ENCODE measurements at places on chromosomes 7 and 10.

DNA sequence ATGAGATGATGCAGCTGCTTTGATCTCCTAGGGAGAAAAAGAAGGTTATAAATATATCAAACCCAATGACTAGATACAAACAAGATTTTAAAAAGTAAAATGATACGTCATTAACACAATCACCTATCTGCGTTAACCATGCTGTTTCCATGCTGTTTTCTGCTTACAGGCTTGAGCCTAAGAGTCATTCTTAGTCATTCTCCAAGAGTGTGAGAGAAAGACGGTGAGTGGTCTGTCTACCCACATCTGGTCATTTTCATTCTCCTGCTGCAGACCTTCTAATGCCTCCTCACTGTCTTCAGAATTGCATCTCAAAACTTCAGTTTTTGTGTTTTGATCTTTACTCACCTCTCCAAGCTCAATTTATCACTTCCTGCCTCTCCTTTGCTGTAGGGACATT, 98.0 kb upstream of the ELMO1 start:
- DNase-seq = no peak

GRCh38 chr7:3430588-3430987, 129.5 kb downstream of the SDK1 start:
- no peak for DNase-seq

DNA sequence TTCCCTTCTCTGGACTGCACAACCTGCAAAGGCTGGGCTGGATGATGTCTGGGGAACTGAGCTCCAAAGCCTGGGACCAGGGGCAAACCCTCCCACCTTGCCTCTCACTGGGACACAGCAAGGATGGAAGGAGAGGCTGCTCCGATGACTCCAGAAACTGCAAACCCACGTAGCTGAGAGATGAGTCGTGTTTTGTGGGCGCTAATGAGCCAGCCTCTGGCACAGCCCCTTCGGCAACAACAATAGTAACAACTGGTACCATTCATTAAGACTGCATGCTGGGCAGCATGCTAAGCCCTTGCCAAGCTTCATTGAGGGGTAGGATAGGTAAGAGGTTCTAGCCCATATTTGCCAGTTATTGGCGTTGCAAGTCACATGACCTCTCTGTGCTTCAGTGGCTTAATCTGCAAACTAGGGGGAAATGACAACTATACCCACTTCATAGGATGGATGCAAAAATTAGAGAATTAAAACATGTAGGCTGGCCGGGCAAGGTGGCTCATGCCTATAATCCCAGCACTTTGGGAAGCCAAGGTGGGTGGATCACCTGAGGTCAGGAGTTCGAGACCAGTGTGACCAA, 145.9 kb downstream of the SH3PXD2A start:
- DNase-seq = no peak

DNA sequence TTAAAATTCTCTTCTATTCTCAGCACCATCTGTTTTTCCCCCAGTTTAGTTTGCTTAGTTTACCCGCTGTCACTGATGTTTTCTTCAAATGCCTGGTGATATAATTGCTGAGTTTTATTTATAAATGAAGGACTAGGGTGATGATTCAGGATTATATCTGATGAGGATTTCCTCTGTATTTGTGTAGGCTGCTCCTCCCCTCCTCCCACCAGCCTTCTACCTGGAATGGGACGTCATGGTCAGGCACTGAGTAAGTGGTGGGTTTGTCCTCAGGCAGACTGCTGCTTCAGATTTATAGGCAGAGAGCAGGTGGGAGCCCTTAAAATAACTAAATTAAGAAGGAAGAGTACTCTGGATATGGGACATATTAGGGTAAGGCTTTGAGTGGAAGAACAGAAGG, 35.8 kb downstream of the PALS2 start:
- DNase-seq = no peak

DNA sequence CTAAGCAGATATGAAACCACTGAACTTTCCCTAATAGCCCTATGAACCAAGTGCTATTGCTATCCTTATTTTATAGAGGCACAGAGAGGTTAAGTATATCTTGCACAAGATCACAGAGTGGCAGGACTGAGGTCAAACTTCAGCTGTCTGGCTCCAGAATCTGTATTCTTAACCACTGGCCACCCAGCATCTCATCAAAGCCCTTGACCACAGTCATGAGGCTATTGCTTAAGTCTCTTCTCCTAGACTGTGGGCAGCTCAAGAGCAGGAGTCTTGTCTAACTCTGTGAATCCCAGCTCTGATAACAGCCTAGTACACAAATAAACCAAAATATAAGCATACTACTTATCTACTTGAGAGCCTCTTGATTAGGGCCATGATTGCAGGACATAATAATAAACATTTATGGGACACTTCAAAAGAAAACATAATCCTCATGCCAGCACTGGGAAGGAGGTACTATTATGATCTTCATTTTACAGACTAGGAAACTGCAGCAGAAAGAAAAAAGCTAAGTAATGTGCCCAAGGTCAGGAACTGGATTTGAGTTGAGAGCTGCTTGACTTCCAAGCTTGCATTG, 22.4 kb upstream of the SMC3 start:
- no peak for DNase-seq

DNA sequence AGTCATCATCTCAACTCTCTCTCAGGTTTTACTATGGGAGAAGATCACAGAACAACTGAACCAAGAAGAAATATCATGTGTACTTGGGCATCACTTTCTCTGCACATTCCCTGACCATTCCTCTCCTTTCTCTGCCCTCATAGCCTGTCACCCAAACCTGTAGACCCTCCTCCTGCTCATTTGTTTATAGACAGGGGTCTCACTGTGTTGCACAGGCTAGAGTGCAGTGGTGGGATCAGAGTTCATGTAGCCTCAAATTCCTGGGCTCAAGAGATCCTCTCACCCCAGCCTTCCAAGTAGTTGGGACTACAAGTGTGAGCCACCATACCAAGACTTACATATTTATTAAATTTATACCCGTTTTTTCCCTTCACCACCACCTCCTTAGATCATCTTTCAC, 260.8 kb upstream of the SLC26A5 start:
- DNase-seq = no peak

DNA sequence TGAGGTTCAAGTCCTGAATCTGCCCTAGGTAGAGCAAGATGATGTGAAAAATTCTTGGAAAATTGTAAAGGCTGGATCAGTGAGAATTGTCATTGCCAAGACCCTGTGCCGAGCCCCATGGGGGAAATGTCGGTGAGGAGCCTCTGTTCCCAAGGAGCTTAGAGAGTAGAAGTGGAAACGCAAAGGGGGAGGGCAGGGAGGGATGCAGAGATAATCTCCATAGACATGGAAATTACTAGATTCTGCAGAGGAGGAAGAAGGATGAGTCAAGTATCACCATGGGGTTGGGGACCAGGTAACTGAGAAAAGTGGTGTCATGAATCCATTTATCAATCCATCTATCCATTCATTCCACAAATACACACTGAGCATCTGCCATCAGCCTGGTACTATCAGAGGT, 26.0 kb downstream of the DUSP5 start:
- DNase-seq = no peak

DNA sequence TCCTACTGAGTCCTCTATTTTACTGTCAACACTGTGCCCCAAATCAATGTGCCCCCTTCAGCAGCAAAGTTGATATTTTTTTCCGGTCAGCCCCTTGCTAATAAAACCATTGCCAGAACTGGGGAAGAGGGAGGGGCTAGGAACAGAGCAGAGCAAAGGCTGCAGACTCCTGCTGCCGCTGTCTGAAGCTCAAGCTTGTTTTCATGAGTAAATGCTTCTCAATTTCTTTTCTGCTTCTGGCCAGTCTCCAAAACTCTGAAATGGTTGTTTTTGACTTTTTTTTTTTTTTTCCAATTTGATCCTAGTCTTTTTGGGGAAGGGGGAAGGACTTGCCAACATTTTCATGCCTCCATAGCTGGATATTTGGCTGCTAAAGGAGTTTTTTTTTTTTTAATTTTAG, 26.7 kb upstream of the PROSER2 start:
- no peak for DNase-seq

DNA sequence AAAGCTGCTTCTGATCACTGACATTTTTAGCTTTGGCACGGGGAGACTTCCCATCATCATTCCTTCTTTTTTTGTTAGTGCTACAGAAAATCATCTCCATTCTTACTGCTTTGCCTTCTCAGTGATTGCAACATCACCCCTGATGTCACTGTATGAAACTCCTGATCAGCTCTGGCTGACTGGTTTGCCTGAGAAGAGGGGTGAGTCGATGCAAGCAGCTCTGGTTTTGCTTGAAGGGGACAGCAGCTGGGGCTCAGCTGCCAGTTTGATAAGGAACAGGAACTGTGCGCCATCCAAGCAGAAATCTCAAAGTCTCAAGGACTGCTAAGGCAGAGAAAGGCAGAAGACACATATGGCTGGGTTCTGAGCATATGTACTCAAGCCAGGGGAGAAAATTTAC, 808.5 kb upstream of the CELF2 start:
- DNase-seq = peak; percentile 68

- DNase-seq = peak; percentile 5
These were observed 97.5 kb downstream of the SKIDA1 start for GRCh38 chr10:21427804-21428481.

DNA sequence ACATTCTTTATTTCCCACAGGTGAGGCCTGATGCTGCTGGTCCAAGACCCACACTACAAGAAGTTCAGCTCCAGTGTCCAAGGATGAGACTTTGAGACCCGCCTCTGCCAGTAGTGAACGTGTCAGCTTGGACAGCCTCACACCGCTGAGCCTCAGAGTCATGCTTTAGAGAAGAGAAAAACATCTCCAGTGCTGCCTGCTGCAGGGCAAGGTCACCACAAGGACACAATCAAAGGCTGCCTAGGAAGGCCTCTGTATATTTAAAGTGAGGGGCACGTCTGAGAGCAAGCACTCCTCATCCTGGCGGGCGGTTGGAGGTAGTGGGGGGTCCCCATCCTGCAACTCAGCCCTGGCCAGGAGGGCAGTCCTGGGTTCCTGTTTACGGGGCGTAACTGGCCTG, 19.3 kb downstream of the FGFR2 start:
- no peak for DNase-seq

DNA sequence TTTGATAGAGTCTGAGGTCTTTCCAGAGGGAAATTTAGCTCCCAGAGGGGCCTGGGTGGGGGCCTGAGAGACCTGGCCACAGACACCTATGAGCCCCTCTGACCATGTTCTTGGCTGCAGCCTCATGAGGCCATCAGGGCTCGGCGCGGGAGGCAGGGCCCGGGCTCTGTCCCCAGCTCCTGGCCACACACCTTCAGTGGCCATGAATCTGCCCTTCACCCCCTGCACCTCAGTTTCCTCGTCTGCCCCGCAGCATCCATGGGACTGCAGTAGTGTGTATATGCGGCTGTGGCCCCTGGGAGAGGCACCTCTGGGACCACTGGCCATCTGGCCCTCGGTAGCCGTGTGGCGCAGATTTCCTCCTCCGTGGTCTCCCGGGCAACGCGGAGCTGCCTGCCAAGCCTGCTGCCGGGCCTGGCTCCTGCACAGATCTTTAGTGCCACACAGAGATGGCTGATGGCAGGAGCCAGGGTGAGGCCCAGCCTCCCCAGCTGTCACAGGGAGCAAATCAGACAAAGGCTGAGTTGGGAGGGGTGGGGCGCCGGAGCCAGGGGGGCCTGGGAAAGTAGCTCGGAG, 23.6 kb upstream of the ADCYAP1R1 start:
- DNase-seq = no peak

DNA sequence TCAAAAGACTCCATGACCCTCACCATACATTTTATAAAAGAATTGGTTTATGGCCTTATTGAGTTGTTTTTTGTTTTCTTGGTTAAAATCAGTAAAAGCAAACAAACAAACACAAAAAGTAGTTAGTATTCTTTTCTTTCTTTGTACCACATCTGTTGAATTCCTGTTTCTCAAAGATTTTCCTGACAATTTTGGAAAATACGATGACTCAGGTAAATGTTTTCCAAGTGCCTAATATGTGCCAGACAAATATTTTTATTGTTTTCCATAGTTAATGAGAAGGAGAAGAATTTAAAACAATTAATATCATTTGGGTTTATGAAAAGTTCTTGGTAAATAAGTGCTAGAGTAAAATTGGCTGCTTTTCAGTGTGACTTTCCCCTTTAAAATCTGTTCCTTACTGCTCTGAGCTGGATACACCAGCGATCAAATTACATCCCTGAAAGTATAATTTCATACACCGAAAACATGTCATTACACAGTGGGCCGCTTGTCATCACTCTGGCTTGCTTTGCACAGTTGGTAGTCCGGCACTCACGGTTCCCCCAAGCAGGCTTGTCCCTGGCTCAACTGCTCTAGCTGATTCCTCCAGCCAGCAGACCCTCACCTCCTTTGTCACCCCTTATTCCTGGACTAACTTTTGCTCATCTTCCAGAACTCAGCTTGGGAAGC, 80.5 kb downstream of the TBXAS1 start:
- DNase-seq = peak; percentile 64

- DNase-seq = peak; percentile 81
These were observed 138.4 kb upstream of the TNS3 start for GRCh38 chr7:47720141-47720906.

DNA sequence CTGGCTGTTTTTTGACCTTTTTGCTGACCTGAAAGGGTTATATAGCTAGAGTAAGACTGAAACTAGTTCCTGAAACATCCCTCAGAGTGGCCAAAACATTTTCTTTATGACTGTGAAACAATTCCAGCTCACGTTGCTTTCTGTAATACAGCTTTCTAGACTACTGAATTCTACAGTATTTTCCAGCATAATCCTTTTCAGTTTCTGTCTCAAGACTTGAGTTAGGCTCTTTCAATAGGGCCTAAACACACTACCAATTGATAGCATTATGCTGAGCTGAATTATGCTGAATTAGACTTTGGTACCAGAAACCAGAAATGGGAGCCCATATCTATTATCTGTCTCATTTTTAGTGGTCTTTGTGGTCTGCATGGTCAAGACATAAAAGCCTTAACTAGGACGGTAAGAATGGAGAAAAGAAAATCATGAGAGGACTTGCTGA, 72.6 kb downstream of the EPDR1 start:
- DNase-seq = no peak

GRCh38 chr7:19381321-19381720, 236.1 kb upstream of the FERD3L start:
- DNase-seq = no peak

GRCh38 chr7:54841772-54842697, 83.0 kb upstream of the SEC61G start:
- peak; percentile 65 for DNase-seq

GRCh38 chr7:90173127-90173844, 19.0 kb downstream of the STEAP1 start:
- no peak for DNase-seq

- peak; percentile 4 for DNase-seq
These were observed 113.6 kb upstream of the SEM1 start for GRCh38 chr7:96823274-96823673.

GRCh38 chr10:49418328-49418727, 22.4 kb upstream of the DRGX start:
- DNase-seq = no peak

- no peak for DNase-seq
These were observed 53.2 kb upstream of the FAM20C start for GRCh38 chr7:139131-139530.

- DNase-seq = peak; percentile 78
These were observed 380.9 kb downstream of the PARD3 start for GRCh38 chr10:34434119-34434594.

All from skeletal muscle cell (primary cell).